Sigmoid colon (tissue), 7 donors: ENCODE measurements at places on chromosomes 3 and 15. TPM values are rescaled to one million over a fixed set of nuclear protein-coding genes. Genes with fewer than 3 reads are reported as not detected.

DNA sequence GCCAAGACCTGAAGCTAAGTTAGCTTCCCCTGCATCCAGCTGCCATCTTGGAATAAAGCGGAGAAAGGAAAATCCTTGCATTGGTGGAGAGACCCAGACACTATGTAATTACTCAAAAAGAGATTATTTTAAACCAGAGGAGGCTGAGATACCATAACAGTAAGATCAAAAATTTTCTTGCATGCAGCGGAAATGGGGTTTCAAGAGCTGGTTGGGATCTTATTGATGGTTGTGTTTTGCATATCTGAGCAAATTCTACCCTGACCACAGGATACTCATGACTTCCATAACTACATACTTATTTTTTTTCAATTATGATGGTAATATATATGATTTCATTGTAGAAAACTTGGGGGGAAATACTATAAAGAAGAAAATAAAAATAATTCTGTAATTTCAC lies 17.5 kb downstream of the TMEM158 start:
- DNase-seq, result no peak

DNA sequence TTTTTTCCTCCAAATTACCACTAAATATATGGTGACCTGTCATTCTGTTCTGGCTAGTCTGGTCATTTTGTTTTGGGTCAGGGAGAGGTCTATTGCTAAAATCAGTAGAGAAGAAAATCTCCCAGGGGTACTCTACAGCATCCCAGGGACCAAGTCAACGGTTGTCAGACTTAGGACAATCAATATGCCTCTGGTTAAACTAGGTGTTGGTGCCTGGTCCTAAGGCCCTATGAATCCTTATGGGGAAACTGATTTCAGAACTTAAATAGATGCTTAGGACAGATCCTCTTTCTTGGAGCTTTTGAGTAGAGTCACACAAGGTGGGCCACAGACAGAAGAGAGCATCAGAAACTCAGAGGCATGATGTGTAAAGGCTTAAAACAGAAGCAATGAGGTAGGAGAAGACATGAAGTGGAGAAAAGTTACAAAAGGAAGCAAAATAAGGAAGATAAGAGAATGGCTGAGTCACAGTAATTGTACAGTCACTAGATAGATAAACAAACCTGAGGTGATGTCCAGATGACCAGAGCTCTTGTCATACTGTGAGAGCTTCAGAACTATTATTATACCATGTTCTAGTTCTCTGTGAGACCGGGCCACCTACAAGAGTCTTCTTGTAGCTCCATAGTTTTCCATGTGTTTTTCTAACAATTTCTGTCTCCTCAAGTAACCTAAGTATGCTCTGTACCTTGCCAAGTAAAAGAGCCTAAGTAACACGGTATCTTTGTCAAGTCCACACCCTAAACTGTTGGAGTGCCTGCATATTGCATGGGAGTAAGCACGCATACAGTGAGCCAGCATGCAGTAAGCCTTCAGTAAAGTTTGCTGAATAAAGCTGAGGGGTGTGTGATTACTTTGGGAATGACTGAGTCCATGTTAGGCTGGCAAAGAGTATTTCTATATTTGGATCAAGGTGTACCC lies 44.6 kb upstream of the LEKR1 start:
- no peak for DNase-seq

GRCh38 chr3:5035692-5036391 lies 56.6 kb downstream of the BHLHE40 start:
- no peak for DNase-seq

GRCh38 chr15:35098737-35099136 lies 13.6 kb upstream of the NANOGP8 start:
- DNase-seq, result no peak

DNA sequence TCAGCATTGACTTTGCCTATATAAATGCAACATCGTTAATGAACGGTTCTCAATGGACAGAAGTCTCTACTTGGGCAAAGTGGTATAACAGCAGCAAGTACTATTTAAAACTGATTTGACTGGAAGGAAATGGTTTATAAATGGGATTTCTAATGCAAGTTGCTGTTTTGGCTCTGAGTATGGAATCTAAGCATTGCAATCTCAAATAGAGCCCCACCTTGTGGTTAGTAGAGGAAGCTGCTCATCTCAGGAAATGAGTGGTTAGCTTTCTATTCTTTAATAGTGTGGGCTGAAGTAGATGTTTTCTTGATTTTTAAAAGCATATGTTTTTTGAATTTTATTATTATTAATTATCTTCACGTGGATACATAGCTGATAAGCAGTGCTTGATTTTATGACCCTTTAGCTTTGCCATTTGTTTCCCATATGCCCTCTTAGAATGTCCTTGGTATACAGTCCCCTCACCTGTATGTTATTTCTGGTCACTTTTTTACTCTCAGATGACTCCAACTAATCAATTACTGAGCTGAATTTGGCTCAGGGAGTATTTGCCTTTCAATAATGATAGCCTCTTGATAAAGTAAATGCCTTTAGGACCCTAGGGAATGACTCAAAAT lies 67.1 kb downstream of the OXSM start:
- DNase-seq, result no peak

DNA sequence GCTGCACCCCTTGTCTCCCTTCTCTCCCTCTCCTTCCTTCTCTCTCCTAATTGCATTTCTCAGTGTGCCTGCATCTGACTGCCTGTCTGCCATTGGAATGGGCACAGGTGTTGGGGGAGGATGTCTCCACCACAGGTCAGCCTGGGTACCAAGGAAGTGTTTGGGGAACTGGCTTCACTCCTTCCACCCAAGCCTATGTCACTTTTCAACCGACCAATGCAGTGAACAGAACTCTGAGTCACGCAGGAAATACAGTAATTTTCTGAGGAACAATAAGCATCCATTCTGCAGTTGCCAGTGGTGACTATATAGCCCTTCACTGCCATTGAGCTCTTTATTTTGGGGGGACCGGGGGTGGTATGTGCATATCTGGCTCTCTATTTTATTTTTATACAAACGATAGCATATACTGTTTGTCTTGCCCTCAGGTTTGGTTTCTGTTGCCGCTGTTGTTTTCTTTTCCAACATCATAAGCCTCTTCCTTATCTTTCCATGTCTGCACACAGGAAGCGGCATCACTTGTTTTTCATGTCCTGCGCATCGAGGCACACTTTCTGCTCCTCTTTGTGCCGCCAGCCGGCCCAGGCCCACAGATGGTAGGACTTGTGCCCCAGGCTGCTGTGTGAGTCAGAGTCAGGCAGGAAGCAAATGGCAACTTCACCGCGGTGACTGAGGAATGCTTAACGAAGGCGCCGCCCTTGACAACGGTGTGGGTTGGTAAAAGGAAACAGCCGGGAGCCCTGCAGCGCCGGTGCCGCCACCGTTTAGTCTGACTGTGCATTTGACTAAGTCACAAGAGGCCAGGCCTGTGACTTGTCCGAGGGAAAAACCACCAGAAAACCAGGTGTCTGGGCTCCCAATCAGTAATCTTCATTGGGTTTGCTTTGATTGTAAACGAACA lies 21.1 kb upstream of the CDCP1 start:
- peak; percentile 80 for DNase-seq

DNA sequence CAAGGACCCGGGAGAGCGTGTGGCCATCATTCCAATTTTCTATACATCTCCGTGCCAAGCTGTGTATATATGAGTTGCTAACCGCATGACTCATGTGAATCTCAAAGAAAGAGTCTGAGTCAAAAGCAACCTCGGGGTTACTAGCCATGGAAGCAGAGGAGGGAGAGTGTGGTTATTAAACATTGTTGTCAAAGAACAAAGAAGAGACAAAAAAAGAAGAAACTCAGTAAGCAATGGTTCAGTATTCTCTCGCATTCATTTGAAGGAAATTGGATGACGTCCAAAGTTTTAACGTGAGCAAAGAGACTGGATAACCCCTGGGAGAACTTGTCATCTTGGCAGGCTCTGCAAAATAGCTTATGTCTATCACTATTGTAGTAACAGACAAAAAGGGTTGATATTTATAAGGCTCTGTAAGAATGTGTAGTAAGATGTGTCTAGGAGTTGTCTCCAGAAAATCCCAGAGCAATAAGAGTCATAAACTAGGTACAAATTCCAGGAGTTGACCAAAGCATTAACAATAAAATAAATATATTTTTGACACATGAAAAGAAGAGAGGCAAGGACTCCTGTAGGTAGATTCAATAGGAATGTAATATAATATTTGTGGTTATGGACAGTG lies 52.8 kb upstream of the GRM7 start:
- DNase-seq, result no peak

DNA sequence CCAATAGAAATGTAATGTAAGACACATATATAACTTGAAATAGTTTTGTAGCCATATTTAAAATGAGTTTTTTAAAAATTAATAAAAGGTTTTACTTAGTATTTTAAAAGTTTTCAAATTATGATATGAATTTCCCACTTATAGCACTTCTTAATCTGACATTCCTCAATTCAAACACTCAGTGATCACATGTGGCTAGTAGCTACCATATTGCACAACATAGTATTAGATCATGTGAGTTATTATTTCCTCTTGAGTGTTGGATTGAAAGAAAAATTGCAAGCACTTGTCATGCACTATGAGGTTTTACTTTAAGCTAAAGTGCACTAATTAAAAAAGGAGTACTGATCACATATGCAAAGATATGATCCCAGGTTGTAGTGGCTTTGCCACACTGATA lies 453.4 kb upstream of the ROBO2 start:
- DNase-seq, result no peak

GRCh38 chr15:64187396-64188191 lies 24.8 kb upstream of the PPIB start:
- DNase-seq, result no peak

GRCh38 chr3:15572138-15572537 lies 29.2 kb downstream of the HACL1 start:
- DNase-seq, result no peak

DNA sequence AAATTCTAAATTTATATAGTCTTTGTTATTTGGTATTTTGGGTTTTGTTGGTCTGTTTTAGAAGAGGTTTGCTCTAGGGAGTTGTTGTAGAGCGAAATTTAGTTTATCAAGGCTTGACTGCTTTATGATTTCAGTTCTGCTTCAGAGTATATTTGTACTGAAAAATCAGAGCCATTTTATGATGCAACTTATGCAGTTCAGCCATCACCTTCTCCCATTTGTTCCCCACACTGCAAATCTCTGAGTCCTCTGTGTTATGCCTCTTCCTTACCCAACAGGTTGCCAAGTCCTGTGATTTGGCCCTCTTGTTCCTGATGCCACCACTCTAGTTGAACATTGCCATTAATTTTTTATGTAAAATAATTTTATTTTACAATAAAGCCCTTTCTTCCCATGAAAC lies 140.4 kb downstream of the ZNF609 start:
- no peak for DNase-seq

DNA sequence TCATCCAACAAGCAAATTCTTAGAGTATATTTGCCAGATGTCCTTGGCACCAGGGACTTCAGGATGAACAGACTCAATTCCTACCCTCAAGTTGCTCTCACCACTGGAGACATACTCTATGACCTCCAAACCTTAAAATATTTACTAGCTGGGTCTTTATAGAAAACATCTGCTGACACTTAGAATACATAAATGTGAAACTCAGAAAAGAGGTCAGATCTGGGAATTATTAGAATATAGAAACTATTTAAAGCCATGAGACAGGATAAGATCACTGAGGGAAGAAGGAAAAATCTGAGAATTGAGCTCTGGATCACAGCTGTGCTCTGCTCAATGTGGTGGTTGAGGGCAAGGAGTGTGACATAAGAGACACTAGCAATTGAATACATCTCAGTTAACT lies 695.4 kb upstream of the UBE2E2 start:
- no peak for DNase-seq

GRCh38 chr3:46545818-46546630 lies 20.1 kb downstream of the LRRC2 start:
- DNase-seq, result no peak

DNA sequence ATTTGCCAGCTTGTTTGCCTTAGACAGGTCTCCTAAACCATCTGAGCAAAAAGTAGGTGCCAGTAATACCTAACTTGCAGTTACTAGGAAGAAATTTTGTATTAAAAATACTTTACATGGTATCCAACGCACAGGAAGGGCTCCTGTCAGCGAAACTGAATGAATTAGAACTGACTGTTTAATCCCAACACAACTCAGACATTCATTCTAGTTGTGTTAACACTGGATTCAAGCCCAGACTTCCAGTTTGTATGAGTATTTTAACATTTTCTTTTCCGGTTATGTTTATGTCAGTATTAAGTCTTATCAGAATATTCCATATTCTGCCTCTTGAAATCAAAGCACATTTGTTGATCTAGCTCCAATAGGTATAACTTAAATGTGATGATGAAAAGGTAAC lies 82.0 kb upstream of the SOX2 start:
- no peak for DNase-seq

GRCh38 chr15:33309602-33310276 lies 1.0 kb upstream of the RYR3 start:
- DNase-seq, result peak; percentile 65

DNA sequence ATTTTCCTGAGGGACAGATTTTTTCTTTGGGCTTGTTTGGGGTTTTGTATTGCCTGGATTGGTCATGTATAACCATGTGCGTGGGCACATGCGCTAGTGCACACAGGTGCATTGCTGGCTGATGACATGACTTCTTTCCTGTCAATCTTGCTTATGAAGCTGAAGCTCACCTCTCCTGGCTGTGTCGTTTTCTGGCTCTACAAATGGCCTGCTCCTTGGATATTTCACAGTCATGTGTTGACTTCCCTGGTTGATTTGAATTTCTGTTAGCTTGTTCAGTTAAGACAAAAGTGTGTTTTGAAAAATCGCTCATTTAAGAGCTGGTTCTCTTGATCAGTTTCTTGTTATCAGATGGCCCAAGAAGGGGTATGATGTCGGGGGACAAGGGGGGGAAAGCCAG lies 11.5 kb downstream of the PTPRG start:
- DNase-seq, result no peak

GRCh38 chr3:161069511-161070251 lies 35.5 kb downstream of the B3GALNT1 start:
- DNase-seq, result no peak

Gene ARPP21
- 1.9 TPM for total RNA-seq

Gene CXCR6
- 0.49 TPM for total RNA-seq

Gene CPLX3
- total RNA-seq, result 0.41 TPM

Gene CSPG5
- 0.99 TPM for total RNA-seq

Gene TRANK1
- 12.0 TPM for total RNA-seq

Gene MDFIC2
- not detected for total RNA-seq

Gene IL17RB
- 2.8 TPM for total RNA-seq

Gene ECT2
- 21.9 TPM for total RNA-seq

Gene RPL14
- 568 TPM for total RNA-seq

Gene TNFSF10
- 24.1 TPM for total RNA-seq
